Activated naive CD8-positive, alpha-beta T cell treated with anti-CD3 and anti-CD28 coated beads, Interleukin-2, amount 50 U/mL, for 24 hours (primary cell): ENCODE measurements at places on chromosomes 1 and 21.
A peak's percentile ranks its signal among the peaks of the same experiment; 100 is the strongest.

DNA sequence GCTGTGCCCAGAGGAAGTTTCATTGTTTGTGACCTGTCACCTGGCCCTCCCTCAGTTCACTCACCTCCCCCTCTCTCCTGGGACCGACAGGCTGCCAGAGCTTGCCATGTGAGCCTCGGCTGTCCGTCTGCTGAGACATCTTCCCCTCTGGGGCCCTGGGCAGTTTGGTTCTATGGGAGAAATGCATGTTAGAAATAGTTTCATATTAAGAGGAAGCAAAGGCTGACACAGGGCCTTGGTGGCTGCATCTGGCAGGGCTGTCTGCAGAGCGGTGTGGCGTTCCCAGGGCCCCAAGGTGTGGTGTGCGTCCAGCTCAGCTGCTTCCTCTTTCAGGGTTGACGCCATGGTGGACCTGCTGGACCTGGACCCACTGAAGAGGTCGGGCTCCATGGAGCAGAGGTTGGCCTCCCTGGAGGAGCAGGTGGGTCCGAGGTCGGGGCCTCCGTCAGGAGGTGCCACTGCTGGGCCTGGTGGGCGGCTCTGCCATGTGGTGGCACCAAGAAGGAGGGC is 31.9 kb upstream of the LRRC3 start:
- no peak for DNase-seq

DNA sequence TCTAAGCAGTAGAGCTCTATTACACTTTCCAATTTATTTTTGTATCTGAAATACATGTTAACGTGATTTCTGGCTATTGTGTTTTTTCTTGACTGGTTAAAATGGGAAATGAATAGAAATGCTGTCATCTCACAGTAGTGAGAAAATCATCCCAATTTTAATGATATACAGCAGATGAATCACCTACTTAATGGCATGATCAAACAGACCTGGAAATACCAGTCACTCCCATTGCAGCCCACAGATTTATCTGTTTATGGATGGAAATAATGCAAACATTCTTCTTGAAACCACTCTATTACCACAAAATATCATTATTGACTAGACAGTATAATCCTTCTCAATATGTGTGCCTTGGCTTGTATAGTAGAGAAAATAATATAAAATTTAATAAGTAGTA is 497.8 kb upstream of the ADAMTS5 start:
- DNase-seq = no peak

DNA sequence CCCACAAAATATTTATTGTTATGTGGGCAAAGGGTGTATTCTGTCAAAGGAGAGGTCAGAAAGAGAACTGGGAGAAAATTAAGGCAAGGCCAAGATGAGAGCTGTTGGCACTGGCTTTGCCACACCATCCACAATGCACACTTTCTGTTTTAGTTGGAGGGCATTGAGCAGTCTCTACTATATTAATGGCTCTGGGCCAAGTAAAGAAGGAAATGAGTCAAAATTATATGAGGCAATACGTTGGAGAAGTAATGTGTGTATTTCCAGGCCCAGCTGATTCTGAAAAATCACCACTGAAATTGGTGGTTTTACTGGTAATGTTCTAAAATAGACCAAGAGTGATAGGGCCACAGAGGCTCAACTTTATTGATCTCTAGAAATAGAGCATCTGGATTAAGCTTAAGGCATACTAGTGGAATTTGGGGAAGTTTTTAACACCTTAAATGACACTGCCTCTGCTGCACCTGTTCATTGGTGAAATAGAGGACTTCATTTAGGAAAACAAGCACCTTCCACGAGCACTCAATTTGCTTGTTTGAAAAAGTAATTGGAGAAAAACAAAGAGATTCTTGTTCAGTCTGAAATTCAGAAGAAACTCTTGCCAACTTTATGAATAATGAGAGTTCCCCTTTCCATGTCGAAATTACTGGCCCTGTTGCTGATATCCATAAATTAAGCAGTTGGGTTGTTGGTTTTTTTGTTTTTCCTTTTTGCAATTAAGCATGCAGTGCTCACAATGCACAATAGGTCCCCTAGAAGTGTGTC is 424.9 kb downstream of the ADGRL2 start:
- DNase-seq = no peak

GRCh38 chr1:101967871-101968270 is 28.9 kb downstream of the OLFM3 start:
- no peak for DNase-seq

- DNase-seq = peak; percentile 69
Measured at GRCh38 chr1:85576642-85577418, 3.7 kb upstream of the CCN1 start.

DNA sequence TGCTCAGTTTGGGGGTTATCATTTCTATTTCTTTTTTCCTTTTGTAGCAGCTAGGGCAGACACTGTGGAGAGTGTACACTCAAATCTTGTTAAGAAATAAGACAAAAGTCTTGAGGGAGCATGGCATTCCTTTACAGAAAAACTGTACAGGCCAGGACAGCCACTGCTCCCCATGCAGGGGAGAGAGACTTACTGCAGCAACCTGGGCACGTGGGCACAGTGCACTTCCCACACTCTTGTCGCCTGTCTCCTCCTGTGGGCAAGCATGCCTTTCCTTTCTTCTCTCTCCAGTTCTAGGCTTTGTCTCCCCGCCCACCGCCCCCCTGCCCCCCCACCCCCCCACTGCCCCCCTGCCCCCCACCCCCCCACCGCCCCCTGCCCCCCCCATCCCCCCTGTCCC is 51.9 kb downstream of the PHC2 start:
- no peak for DNase-seq

- no peak for DNase-seq
Measured at GRCh38 chr1:247647864-247648263, 31.7 kb downstream of the OR13G1 start.

DNA sequence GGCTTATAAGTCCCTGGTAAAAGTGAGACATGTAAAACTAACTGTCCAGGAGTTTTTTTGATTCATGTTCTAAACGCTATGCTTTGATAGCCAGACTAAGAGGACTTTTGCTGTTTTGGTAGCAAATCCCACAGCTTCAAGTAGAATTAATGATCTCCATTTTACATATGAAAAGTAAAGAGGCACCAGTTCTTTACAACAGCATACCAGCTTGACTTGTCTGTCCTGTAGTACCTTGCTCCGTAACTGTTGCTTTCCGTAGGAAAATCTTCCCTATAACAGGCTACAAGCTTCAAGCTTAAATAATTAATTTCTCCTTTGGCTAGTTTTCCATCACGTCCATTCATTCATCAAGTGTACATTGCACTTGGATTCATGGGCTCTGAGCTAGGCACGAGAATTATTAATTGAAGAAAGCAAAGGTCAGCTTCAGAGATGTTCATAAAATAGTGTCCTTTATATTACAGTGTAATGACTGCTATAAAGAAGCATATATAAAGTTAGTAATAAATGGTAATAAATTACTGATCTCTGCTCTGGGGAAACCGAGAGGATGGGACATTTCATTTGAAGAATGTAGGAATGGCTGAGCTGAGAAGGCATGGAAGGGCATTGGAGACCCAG is 29.2 kb downstream of the B3GALT5 start:
- DNase-seq = no peak

DNA sequence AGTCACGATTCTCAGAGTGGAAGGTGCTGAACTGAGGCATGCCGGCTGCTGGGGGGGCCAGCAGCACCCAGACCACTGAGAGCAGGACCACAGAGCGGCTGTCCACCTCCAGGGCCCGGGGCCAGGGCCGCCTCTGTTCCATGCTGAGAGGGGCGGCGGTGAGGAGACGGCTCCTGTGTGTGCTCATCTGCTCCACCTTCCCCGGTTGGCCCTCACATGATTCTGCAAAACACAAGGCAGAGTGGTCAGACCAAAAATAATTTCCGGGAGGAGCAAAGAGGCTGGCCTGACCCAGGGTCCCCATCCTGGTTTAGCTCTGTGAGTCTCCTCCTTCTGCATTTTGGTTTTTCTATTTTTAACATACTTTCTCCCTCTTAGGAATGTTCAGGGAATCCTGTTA is 26.4 kb downstream of the PLXNA2 start:
- no peak for DNase-seq

DNA sequence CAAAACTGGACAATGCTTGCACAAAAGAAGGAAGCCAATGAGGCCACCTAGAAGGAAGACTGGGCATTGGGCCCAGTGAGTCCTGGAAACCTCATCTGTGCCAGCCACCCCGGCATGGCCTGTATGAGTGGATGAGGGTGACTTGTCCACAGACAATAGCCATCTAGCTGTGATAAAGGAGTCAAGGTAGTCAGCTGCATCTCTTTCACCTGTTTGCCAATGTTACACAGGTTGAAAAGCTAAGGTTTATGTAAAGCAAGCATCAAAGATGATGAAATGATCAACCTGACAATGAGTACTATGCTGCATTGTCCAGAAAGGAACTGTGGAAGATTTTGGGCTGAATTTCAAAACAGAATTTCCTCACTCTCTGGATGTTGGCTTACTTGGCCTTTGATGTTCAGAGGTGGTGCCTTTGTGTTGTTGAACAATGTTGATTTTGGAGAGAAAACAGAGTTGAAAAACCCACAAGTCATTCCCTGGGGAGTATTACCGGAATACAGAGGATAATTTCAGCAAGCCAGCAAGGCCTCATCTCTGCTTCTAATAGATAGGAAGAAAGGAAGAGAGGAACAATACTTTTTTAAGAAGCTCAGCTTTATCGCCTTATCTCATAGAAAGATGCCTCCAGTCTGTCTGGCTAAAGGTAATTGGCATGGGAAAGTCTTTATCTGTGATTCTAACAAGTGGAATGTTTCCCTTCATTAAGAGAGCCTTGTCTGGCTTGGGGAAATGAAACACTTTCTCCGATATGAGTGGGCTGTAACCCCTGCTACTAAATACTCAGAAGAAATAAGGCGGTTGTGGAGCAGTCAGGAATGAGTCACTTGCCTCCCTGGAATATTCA is 11.4 kb upstream of the SELE start:
- no peak for DNase-seq

DNA sequence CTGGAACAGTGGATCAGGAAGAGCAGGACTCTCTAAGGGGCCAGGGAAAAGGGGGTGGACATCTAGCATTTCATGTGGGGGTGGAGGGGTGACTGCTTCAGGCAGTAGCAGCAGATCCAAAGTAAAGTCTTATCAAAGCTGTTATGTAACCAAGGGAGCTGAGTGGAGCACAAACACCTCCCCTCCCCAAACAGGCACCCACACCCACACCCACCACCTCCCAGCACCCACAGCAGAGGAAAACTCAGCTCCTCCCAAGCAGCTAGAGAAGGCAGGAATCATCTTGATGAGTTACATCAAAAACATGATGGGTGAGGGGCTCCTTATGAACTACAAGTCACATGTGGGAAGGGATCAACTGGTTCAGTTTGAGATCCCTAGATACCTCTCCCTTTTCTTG is 6.0 kb downstream of the DLGAP3 start:
- no peak for DNase-seq

- peak; percentile 87 for DNase-seq
Measured at GRCh38 chr1:2044510-2045319, 5.5 kb upstream of the PRKCZ start.

DNA sequence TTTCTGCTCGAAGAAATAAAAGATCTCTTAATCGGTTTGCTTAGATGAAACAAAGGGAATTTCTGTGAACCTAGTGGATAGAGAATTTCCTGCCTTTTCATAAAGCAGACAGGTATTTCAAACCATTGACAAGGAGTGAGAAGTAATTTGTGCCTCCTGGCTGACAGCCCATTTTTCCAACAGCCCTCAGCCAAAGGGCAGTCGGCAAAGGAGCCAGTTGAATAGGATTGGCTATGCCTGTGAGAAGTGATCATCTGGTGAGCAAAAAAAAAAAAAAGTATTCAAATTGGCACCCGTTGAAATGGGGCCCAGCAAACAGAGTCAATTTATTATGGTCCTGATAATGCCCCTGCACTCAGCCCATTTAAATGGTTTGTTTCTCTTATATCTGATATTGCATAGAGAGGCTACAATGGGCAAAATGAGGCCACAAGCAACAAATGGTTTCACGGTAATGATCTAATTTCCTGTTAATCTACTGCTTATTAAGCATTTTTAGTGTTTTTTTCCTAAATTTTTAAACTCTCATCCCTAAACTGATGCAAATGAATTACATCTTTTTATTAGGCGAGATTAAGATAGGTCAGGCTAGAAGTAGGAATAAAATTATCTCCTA is 477.5 kb downstream of the NUF2 start:
- no peak for DNase-seq

- no peak for DNase-seq
Measured at GRCh38 chr1:79808816-79809475, 802.4 kb upstream of the ADGRL4 start.

- no peak for DNase-seq
Measured at GRCh38 chr21:46598581-46599572, 6.0 kb downstream of the S100B start.

DNA sequence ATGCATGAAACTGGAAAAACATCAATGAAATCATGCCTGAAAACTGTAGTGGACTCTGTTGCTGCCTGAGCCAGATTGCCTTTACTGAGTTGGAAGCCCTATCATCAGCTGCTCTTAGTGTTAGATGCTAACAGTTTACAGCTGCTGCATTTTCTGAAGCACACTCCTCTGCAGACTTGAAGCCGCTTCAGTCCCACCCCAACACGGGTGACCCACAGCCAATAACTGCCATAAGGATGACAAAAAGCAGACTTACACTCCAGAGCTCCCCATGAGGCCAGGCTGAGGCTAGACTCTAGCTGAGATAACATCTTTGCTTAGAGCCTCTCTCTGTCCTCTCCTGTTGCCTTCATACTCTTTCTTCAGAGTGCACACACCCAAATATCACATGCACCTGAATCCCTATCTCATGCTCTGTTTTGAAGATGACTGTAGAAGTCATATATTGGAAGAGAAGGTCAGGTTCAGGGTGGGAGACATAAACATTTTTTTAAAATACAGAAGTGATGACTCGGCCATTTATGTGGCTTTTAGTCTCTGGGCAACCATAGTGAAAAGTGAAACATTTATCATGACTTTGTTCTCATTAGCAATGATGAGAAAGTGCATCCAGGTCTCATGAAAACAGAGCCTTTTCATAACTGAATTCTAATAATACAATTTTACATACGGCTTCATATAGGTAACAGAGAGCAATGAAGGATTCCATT is 161.0 kb downstream of the KCNK2 start:
- DNase-seq = no peak

GRCh38 chr1:213683529-213683928 is 304.2 kb upstream of the PROX1 start:
- no peak for DNase-seq

DNA sequence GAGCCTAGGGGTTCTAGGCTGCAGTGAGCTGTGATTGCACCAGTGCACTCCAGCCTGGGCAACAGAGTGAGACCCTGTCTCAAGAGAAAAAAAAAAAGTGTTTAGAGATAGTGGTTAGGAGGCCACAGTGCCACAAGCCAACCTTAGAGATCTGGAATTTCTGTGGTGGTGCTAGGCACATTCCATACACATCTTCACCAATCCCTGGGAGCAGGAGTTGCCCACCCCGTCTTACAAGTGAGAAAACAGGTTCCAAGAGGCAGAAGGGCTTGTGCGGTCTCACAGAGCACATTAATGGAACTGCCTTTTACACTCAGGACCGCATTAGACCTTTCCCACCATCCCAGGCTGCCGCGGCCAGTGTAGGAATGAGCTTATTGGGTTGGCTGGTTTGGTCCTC is 93.2 kb downstream of the EPHB2 start:
- DNase-seq = no peak
